Effector CD8-positive, alpha-beta T cell (primary cell): ENCODE measurements at places on chromosomes 4 and X.

GRCh38 chr4:54281054-54281766 is 52.1 kb downstream of the PDGFRA start:
- DNase-seq: no peak

- no peak for DNase-seq
These were observed 63.7 kb upstream of the MTNR1A start for GRCh38 chr4:186619088-186619487.

- no peak for DNase-seq
These were observed 7.5 kb downstream of the MSANTD1 start for GRCh38 chr4:3256230-3257102.

DNA sequence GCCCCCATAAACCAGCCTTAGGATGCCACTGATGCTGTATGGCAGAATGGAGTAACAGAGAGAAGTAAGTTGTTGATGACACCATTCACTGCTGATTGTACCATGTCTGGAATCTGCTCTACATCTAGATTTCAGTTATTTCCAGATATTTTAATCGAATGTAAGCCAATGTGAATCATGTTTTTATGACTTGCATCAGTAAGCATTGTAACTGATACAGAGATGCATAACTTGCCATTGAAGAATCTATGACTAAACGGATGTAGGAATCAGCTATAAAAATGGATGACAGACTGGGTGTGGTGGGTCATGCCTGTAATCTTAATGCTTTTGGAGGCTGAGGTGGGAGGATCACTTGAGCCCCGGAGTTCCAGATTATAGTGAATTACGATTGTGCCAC is 161.0 kb upstream of the GATB start:
- no peak for DNase-seq

DNA sequence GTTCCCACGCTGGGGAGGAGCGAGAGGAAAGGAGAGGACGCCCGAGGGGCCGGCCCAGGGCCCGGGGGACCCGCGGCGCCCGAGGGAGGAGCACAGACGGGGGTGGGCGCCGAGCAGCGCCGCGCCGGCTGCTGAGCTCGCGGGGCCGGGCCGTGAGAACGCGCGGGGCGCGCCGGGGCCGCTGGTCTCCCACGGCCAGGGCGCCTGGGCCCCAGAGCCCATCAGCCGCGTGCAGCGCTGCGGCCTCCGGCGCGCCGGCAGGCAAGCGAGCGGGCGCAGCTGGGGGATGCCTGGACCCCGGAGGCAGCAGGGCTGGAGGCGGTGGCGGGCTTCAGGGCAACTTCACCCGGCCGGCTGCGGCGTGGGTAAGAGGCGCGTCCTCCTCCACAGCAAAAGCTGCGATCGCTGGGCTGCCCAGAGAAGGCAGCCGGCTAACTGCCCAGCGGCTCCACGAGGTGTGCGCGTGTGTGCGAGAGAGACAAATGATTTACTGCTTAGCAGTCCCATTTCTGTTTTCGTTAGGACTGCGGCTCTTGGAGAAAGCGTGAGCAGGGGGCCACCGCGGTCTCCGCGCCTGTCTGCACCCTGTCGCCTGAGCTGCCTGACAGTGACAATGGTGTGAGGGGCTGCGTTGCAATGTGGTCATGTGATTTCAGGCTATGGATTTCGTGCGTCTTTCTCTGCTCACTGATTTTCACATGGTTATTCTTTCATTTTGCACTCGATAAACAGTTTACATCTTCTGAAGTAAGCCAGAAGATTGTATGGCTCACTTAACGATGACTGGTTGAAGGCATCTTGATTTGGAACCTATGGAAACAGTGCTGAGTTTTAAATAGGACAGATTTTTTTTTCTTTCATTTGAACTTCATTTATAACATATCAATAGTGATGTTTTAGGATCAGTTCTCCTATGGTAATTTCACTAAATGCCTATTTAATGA is 1.2 kb downstream of the GUCY1A1 start:
- no peak for DNase-seq

DNA sequence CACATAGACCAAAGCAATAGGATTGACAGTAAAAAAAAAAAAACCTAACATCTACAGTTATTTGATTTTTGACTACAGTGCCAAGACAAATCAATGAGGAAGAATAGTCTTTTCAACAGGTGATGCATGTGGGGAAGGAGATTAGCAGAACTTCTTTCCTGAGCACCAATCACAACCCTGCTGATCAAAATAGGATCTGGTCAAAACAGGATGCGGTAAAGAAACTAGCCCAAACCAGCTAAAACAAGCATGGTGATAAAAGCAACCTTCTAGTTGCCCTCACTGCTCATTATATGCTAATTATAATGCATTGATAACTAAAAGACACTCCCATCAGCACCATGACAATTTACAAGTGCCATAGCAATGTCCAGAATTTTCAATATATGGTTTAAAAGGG is 667.5 kb downstream of the GRXCR1 start:
- DNase-seq: no peak

DNA sequence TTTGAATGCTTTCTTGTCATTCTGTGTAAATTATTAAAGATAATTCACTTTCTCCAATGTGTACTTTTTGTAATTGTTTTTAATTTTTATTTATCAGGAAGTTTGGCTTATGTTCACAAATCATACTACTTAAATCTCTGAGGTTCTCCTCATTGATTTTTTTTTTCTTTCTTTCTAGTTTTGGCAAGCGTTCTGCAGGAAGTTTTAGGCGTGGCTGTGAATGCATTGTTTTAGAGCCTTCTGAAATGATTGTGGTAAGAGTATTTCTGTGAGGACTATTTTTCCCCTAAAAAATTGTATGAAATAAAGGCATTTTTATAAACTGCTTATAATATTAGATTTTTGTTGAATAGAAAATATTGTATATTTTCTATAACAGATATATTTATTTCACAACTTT is 135.8 kb downstream of the RAPGEF2 start:
- no peak for DNase-seq

DNA sequence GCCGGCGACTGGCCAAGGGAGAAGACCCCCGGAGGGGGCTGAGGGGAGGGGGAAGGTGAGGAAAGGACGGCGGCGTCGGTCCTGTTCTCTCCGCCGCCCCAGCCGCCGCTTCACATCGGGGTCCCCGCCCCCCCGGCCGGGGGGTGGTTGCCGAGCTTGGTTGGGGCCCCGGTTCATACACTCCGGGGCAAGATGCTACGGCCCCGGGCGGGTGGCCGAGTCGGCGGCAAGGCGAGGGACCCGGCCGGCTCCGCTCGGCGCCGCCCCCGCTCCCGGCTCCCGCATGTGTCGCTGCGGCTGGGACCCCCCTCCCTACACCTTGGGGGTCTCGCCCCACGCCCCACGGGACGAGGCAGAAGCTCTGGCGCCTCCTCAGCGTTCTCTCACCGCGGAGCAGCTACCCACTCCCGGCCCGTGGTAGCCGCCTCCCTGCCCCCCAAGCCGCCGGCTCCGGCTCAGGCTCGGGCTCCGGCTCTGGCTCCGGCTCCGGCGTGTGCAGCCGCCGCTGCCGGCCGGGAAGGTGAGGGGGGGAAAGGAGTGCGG is 461 bp downstream of the FBXW7 start:
- peak; percentile 37 for DNase-seq

- no peak for DNase-seq
These were observed 214.9 kb upstream of the RPS6KA3 start for GRCh38 chrX:20481632-20482031.

- DNase-seq: no peak
These were observed 5.2 kb upstream of the RADX start for GRCh38 chrX:106606571-106606970.

GRCh38 chr4:182695009-182695408 is 222.2 kb downstream of the DCTD start:
- DNase-seq: no peak
